ENCODE measurements at places on chromosomes 7 and 10.
A peak's percentile ranks its signal among the peaks of the same experiment; 100 is the strongest.

GRCh38 chr10:63525021-63525420 lies 3.8 kb downstream of the REEP3 start:
- no peak for DNase-seq

GRCh38 chr7:115516341-115516740 lies 514.2 kb downstream of the TFEC start:
- DNase-seq, result no peak

GRCh38 chr7:134660961-134661376 lies 14.3 kb downstream of the BPGM start:
- no peak for DNase-seq

GRCh38 chr7:157409149-157409752 lies 72.4 kb downstream of the DNAJB6 start:
- DNase-seq, result no peak

GRCh38 chr10:62464308-62464707 lies 90.1 kb downstream of the ZNF365 start:
- DNase-seq, result no peak

- DNase-seq, result no peak
Measured at GRCh38 chr10:120396228-120396627, 60.8 kb upstream of the PLPP4 start.

DNA sequence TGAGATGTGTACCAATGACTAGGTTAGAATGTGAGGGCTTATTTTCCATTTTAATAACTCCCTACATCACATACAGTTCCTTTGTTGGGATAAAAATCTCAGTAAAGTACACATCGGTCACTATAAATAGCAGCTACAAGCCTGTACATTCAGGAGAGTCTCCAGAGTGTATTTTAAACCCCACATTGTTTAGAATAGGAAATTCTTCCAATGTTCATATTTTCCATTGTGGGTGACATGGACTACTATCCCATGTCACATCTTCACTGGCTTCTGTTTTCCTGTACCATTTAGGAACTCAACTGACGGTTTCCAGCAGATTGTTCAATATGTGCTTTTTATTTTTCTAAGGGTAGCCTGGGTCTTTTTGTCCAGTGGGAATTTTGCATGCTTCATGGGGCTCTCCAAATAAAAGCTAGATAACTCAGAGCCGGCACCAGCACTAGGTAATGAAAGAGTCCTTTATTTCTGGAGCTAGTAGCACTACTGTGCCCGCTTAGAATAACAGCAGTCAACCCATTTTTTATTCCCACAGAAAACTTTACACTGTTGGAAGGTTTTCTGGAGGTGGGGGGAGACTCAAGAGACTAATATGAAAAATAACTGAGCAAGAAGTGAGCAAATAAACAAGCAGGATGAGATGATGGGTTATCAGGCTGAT lies 100.5 kb downstream of the CALD1 start:
- no peak for DNase-seq

- peak; percentile 7 for DNase-seq
Measured at GRCh38 chr7:88306590-88307048, at the start of gene STEAP4. Gene STEAP4 (minus strand): TSS chr7:88306894. CDS start chr7:88284269, 22,625 bp downstream.

DNA sequence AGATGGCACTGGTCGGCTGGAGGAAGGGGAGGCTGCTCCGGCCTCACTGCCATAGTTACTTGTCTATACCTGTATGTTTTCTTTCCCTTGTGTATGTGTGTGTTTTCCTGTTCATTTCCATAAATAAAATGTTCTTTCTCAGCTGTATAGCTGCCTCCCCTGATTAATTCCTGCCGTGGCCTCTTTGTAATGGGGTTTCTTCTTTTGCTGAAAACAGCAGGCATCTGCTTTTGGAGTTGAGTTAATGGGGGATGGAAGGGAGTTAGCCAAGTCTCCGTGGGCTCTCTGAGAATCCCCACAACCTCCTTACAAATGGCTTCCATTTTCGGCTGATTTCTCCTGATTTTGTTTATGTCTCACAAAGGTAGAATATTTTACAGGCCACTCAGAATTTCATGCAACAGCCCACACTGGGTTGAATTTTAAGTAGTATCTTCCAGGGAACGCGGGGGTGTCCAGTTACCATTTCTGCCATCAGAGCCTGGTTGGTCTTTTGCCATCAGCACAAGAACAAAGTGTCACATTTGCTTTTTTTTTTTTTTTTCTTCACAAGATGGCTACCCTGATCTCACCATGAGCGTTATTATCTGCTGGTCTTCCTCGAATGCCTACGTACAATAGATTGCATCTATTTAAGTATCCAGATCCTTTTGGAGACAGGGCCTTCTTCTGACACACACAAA lies 88.1 kb upstream of the NRP1 start:
- DNase-seq, result no peak

DNA sequence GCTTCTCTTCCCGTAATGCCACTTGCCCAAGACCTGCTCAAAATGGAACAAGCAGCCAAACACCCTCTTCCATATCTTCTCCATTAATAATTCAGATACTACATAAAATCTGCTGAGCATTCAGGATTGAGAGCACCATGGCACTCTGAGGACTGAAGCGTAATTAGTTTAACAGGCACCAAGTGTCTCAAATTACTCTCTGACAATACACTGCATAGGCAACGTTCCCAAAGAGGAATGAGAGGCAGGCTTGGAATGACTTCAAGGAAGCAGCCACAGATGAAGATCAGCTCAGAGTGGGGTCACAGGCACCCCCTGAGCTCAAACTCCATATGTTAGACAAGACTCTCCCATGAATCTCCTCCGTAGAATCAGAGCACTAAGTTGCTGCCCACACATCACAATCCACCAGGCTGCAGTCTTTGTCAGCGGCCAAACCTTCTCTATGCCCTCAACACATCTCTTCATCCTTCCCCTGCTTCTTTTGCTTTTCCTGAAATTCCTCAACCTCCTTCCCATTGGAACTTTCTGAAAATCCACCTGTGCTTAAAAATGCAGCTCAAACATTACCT lies 4.7 kb upstream of the ABLIM1 start:
- DNase-seq, result no peak

- no peak for DNase-seq
Measured at GRCh38 chr7:37943905-37944736, 23.7 kb downstream of the EPDR1 start.

Data from activated CD4-positive, alpha-beta T cell treated with anti-CD3 and anti-CD28 coated beads for 48 hours (primary cell).